ENCODE measurements at places on chromosomes 6 and 20.

- no peak for DNase-seq
Measured at GRCh38 chr20:33062825-33063149, 9.1 kb downstream of the BPIFB3 start.

DNA sequence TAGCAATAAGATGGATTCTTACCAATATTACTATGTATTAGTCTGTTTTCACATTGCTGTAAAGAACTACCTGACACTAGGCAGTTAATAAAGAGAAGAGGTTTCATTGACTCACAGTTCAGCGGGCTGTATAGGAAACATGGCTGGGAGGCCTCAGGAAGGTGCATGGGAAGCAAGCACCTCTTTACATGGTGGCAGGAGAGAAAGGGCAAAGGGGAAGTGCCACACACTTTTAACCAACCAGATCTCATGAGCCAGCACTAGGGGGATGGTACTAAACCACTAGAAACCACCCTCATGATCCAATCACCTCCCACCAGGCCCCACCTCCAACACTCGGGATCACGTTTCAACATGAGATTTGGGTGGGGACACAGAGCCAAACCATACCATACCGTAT is 40.7 kb upstream of the CCDC167 start:
- peak; percentile 35 for DNase-seq

- DNase-seq, result no peak
Measured at GRCh38 chr6:142809947-142810346, 135.0 kb downstream of the HIVEP2 start.

DNA sequence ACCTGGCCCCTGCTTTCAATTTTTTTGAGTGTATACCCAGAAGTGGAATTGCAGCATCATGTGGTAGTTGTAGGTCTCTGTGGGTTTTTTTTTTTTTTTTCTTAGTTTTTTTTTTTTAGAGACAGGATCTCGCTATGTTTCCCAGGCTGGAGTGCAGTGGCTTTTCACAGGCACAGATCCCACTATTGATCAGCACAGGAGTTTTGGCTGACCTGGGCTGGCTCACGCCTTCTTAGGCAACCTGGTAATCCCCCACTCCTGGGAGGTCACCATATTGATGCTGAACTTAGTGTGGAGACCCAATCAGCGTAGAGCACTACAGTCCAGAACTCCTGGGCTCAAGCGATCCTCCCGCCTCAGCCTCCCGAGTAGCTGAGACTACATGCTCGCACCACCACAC is 25.9 kb downstream of the MTO1 start:
- no peak for DNase-seq

GRCh38 chr6:2881423-2881822 is 21.7 kb downstream of the SERPINB9 start:
- no peak for DNase-seq

- no peak for DNase-seq
Measured at GRCh38 chr6:89027756-89028155, 52.8 kb upstream of the PNRC1 start.

GRCh38 chr6:84043555-84043954 is 10.0 kb downstream of the MRAP2 start:
- no peak for DNase-seq

DNA sequence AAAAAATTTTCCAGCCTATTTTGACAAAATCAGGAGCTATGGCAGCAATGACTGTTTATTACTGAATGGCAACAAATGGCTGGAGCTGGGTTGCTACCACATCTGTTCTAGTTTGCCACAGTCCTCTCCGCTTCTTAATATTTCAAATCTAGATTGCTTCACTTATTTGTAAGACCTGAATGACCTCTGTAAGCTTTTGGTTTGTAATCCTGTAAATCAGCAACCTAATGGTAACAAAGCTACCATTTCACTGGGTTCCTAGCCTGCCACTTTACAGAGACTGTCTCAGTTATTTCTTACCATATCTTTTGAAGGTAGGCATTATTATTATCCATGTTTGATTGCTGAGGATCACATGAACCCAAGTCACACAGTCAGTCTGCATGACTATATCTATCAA is 15.4 kb downstream of the ZNFX1 start:
- DNase-seq, result no peak

DNA sequence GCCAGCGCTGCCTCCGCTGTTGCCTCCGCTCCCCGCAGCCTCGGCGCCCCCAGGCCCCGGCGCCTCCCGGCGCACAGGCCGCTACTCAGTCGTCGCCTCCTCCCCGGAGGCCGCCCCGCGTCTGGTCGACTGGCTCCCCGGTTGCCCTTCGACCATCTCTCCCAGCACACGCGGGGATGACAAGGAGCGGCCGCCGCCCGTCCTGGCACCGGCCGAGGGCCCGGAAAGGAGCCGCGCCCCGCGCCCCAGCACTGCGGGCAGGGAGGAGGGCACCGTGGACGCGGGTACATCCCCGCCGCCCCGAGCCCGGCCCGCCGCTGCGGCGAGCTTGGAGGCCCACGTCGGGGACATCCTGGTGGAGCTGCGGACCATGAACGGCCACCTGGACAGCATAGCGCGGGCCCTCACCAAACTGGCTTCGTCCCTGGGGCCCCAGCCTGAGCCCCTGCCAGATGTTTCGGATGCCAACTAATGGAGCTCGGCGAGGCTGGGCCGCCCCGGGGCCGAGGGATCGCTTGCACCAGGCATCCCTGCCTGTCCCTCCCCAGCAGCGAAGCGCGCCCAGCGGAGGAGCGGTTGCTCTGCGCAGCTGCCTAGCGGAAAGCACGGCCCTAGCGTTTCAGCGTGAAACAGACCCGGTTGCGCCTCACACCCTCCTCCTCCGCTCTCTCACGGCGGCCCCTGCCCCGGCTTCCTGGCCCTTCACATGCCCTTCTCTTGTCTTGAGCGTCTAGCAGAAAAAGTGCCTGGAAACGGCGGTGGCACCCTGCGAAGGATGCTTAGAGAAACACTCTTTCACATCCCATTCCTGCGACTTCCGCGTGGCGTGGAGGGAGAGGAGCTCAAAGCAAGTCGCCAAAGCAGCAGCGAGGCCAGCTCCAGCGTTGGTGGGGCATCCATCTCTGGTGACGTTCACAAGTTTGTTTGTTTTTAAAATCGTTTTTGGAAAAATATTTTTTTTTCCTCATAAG is 285.8 kb upstream of the SUPT3H start:
- peak; percentile 76 for DNase-seq

DNA sequence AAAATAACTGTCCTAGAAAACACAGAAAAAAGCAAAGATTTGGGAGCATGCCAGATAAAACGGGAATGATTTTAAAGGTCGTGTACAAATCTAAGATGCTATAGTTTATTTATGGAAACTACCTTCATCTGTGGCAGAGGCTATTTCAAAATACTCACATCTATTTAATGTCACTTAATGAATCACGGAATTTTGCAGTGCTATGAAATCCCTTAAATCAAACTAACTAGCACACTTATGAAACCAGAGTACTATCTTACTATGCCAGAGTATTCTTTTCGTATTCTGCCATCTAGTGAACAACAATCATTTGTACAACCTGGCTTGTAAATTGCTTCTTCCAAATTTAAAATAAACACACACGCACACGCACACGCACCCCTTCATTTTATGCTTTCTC is 77.9 kb upstream of the BMP5 start:
- no peak for DNase-seq

DNA sequence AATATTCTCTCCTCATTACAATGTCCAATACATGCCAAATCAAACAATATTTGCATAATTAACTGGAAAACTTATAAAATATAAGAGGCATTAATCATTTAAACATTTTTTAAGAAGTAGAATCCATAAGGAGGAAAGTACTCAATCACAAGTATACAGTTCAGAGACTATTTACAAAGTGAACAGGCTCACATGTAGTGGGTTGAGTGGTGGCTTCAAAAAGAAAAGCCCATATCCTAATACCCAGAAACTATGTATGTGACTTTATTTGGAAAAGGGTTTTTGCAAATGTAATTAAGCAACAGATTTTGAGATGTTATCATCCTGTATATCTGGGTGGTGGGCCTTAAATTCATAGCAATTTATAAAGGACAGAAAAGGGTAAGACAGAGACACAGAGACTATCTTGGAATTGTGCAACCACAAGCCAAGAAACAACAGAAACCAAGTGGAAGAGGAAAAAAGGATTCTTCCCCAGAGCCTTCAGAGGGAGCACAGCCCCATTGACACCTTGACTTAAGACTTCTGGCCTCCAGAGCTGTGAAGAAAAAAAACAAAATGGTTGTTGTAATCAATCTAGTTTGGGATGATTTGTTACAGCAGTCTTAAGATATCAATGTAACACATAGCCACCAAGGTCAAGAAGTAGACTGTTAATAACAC is 32.7 kb upstream of the CRISP1 start:
- peak; percentile 16 for DNase-seq

- DNase-seq, result peak; percentile 90
Measured at GRCh38 chr6:56772737-56773184, 130.1 kb upstream of the DST start.

GRCh38 chr6:158805698-158806377 is 13.3 kb downstream of the EZR start:
- no peak for DNase-seq

DNA sequence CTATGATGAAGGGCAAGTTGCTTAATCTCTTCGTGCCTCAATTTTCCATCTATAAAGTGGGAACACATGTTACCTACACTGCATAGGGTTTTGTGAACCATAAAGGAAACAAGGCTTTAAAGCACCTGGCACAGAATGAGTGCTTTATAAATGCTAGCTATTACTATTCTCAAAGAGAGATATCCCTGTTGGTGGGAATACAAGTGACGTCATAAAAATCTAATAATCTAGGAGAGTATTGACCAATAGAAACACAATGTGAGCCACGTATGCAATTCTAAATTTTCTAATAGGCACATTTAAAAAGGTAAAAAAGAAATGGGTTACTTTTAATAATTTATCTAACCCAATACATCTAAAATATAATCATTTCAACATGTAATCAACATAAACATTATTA is 316.4 kb downstream of the PTPRT start:
- DNase-seq, result no peak

DNA sequence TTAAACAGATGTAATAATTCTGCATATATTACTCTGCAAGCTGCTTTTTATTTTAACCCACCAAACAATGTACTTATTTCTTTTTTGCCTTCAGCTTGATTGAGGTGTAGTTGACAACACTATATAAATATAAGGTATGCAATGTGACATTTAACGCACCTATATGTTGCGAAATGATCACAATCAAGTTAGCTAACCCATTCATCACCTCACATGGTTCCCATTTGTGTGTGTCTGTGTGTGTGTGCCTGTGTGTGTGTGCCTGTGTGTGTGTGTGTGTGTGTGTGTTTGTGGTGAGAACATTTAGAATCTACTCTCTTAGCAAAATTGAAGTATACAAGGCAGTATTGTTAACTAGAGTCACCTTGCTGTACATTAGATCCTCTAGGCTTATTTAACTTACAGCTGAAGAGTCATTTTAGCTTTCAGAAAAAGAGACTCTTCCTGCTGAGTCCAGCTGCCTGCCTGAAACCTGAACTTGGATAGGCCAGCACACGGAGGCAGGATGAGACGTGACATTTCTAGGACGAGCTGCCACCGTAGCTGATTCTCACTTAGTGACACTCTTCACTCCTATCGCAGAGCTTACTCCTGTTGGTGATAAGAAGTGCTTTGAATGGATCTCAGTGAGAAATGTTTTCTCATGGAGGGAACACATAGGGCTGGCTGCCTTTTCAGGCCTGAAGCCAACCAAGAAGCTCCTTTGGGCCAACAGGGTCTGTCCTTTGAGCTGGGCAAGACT is 126.5 kb upstream of the RIPOR2 start:
- DNase-seq, result peak; percentile 59

GRCh38 chr20:12644461-12644860 is 364.3 kb upstream of the SPTLC3 start:
- DNase-seq, result no peak

DNA sequence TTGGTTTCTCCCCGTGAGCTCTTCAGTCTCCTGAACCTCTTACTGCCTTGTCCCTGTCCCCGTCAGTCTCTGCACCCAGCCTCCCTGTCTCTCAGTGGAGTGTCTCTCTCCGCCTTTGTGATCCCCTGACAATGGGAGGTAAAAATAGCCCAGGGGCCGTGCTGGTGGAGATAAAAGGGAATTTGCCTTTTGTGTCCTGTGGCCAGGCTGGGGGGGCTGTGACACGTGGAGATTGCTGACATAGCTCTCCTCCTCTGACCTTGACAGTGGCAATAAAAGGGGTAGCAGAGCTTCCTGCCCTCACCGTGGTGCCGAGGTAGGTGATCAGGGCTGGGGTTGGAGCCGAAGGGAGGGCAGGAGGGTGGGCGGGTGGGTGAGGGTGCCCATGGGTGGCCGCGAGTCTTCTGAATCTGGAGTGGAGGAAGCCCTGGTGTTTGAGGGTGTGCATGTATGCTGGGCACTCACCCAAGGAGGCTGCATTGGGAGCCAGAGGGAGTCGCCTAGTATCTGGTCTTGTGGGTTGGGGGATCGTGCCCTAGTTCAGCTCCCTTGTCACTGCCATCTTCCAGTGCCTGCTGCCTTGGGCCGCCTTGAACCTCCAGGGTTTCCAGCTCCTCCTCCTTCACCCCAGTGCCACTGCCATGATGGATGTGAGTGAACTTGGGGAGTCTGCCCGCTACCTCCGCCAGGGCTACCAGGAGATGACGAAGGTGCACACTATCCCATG is 21.9 kb downstream of the MYH7B start:
- DNase-seq, result peak; percentile 74

GRCh38 chr6:42220807-42221206 is 3.1 kb upstream of the MRPS10 start:
- no peak for DNase-seq

- DNase-seq, result no peak
Measured at GRCh38 chr6:51743999-51744398, 343.4 kb downstream of the PKHD1 start.

- no peak for DNase-seq
Measured at GRCh38 chr6:164108092-164108491, 693.6 kb downstream of the QKI start.

DNA sequence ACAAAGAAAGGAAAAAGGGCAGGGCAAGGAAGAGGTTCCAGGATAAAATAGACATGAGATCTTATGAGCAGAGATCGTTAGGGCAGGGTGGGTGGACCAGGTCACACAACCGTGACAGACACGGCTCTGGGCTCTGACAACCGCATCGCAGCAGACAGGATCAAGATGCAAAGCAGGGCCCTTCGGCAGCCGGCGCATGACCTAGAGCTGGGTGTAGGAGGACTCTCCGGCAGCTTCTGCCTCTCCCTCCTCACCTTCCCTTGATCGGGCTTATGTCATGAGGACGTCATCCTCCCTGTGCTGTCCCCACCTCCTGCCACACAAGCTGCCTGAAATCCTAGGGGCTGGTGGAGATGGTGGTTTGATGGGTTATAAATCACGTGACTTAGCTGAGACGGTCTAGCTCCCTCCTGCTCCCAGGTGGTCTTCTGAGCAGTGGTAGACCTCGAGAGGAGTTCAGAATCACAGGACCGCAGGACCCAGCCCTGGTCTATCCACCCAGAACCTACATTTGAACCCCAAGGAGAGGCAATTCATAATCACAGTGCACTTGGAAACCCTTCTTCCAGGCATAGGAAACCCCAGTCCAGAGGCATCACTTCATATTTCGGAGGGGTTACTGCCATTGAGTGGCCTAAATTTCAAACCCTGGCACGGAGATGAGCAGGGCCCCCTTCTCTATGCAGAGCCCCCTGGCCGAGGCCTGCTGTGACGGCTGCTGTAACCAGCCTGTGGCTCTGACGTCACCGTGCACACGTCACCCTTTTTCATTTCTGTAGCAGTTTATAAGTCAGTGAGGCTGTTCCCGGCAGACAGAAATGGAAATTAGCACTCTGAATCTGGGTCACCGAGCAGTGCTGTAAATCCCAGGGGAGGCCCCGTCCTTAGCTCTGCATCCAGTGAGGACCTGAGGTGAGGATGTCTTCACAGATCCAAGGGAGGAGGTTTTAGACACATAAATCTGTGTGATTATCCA is 8.7 kb upstream of the CCR6 start:
- DNase-seq, result no peak

GRCh38 chr20:1345030-1345755 is 16.3 kb upstream of the SDCBP2 start:
- peak; percentile 46 for DNase-seq

Measured in mesendoderm (in vitro differentiated cells).